T1000 (cell line): ENCODE measurements at places on chromosomes 4 and X.

GRCh38 chr4:14653338-14653737, 348.9 kb upstream of the CPEB2 start:
- no peak for DNase-seq

DNA sequence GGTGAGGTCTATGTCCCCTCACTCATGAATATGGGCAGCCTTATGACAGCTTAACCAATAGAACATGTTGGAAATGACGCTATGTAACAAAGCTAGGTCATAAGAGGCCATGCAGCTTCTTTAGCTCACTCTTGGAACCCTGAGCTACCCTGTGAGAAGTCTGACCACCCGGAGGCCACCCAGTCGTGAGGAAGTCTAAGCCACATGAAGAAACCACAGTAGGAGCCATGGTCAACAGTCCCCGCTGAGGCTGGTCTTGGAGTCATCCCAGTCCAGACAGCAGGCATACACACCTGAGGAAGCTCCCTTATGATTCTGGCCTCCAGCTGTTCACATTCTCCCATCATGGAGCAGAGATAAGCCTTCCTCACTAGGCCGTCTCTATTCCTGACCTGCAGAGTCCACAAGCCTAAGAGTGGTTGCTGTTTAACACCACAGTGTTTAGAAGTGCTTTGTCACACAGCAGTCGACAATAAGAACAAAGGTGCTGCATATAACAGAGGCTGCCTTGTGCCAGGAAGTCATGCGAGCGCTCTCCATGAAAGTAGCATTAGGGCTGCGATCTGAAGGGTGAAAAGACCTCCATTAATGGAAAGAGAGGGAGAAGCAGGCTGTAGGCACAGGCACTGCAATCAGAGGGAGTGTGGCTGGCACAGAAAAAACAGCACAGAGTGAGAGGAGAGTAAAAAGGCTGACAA, 38.2 kb downstream of the TSPAN5 start:
- no peak for DNase-seq

DNA sequence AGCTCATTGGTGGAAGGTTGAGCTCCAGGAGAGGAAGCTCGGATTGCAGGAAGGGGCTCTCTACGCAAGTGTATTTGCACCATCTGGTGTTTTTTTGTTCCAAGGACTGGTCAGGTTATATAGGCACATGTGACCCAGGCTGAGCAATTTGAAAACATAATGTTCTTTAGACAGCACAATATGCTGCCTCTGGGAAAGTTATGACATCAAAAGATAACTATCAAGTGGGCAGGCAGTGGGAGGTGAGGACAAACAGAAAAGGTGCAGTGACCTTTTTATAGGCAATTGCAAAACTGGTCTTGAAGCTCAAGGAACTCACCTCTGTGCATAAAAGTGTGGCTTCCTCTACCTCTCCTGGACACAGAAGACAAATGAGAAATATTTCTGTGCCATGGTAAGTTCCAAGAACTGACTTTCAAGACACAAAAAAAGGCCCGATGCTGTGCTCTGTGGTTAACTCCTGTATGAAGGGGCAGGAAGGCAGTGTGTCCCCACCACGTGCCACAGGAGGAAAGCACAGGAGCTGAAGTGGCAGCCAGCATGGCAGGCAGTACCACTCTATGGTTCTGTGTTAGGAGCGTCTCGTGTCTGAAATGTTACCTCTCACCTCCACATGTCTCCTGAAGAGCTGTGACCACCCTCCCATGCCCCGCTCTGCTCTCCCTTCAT, 128.6 kb downstream of the SHROOM3 start:
- DNase-seq = no peak

DNA sequence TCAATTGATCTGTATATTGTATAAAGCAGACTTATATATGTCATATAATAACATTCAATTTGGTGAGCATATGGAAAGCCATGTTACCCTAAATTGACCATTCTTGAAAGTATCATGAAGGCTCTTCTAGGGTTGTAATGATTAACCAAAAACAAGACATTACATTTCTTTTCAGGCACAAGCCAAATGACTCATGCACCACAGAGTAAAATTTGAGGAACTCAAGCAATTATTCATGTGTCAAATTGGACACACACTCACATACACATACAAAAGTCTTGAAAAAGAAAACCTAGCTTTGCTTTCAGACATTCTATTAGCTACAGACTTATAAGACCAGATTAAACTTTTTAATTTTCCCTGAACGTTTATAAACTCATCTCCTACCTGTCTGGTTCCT, 146.5 kb upstream of the PCDH18 start:
- no peak for DNase-seq
